HL-60 (cell line): ENCODE measurements at places on chromosomes 3 and 15.
A peak's percentile ranks its signal among the peaks of the same experiment; 100 is the strongest.

- no peak for DNase-seq
Measured at GRCh38 chr3:150784747-150785125, 21.8 kb upstream of the SIAH2 start.

DNA sequence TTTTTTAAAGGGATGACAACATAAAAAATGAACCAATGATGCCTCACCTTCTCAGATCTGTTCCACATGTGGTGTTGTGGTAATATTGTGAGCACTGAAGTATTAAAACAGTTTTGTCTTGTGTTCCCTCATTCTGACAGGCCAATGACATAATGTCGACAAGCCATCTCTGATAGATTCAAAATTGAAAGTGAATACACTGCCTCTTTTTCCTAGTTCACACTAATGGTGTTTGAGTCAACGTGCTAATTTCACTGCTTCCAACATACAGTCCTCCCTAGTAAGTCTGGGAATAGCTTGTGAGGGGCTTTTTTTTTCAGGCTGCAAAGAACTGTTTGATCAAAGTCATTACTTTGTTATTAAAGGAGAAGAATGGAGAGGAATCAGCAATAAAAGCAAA lies 82.8 kb downstream of the ROBO2 start:
- DNase-seq = no peak

DNA sequence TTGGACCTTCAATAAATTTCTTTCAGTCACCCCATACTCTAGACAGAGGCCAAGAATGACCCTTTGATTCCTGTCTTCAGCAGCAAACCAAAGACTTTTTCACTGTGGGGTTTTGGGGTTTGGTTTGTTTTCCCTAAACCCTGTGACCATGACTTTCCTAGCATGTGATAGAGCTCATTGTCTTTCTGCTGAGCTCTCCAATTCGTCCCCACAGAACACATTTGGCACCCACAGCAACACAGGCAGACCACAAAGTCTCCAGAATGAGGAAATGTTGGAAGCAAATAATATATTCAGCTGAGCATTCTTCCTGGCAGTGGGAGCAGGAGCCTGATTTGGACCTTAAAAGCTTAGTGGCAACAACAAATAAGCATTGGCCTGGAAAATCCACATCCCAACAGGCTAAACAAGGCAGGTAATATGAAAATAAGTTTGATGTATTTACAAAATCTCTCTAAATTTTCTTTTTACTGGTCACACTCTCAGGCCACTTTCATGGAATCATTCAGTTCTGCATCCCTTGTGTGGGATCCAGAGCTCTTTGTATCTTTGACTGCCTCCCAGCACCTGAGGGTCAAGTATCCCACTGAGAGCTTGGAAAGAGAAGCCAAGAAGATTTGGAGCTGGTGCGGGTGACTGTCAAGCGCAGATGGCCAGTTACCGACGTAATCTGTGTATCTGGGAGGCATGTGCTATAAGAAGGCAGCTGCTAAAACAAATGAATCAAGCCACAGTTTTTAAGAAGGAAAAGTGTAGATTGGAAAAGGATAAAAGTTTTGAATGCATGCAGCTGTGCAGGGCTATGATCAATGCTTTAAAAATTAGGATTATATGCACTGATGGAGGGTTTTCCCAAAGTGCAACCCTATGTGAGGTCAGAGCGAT lies 36.5 kb upstream of the CPB1 start:
- DNase-seq = no peak

DNA sequence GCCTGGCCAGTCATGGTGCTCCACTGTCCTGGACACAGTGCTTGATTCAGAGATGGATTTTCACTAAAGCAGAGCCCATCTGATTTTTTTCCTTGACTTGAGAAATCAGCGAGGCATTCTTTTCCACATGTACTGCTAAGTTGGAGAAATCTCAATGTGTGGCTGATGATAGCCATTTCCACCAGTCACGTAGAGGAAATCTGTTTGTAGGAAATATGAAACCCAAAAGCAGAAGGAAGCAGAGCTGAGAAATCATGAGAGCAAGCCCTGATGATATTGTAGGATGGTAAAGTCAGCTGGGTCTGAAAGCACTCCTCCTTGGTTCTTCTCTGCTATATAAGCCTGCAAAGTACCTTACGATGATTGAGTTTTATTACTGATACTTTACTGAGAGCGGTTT lies 1233.4 kb downstream of the ROBO2 start:
- DNase-seq = no peak

- no peak for DNase-seq
Measured at GRCh38 chr3:189394599-189395121, 222.9 kb downstream of the TPRG1 start.

- DNase-seq = no peak
Measured at GRCh38 chr15:27844018-27844666, 255.0 kb downstream of the OCA2 start.

- no peak for DNase-seq
Measured at GRCh38 chr3:62372621-62373041, 719 bp downstream of the FEZF2 start.

DNA sequence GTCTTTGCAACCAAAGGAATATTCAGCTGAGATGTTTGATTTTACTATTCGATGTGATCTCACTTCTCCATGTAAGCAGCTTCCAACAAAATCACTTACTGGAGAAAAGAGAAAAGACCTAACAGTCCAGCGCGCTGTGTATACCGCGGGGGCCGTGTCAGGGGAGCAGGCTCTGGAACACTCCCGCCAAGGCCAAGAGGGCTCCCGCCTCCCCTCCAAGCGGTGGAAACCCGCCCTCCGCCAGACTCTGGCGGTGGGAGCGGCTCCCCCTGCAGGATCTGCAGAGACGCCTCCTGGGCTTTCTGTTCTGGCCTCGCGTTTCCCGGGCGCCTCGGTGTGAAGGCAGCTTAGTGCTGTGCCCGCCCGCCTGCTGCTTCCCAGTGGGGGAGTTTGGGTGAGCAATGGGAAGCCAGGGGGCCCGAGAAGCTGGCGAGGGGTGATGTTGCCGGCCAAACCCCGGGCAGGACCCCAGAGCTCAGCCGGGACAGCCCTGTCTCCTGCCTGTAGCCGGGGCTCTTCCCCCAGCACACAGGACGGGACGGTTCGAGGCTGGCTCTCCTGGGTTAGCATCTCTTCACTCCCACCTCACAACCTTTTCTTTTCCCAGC lies 36.3 kb downstream of the CHST14 start:
- no peak for DNase-seq

GRCh38 chr15:50181969-50182218 lies at the start of gene SLC27A2:
SLC27A2 (plus strand) TSS chr15:50182196; CDS start chr15:50182428, 232 bp downstream.
- peak; percentile 30 for DNase-seq

- no peak for DNase-seq
Measured at GRCh38 chr15:88120026-88120425, 136.5 kb downstream of the NTRK3 start.

- no peak for DNase-seq
Measured at GRCh38 chr15:73935547-73935946, 9.3 kb downstream of the LOXL1 start.

DNA sequence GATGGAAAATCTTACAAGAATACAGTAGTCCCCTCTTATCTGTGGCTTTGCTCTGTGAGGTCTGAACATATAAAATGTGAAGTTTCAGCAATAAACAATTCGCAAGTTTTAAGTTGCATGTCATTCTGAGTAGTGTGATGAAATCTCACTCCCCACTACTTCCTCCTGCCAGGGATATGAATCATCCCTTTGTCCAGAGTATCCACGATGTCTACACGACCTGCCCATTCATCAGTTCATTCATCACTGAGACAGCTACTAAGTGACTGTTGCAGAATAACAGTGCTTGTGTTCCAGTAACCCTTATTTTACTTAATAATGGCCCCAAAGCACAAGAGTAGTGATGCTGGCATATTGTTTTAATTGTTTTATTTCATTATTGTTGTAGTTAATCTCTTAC lies 489.2 kb upstream of the UBE2E2 start:
- DNase-seq = peak; percentile 30

DNA sequence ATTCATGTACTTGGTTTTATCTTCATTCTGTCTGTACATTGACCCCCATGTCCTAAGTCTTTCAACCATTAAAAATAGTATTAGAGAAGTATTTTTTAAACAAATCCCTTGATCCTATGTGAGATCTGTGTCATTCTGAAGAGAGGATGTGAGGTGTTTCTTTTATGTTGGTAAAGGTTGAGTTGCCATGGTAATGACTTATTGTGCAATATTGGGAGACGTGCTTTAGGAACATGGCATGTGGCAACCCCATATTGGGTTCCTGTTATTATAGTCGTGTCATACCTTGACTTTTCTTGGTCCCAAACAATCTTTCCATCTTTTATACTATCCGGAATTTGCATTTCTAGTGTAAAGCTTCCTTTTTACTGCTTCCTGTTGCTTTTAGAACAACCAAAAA lies 203.1 kb downstream of the KCNAB1 start:
- DNase-seq = peak; percentile 29

DNA sequence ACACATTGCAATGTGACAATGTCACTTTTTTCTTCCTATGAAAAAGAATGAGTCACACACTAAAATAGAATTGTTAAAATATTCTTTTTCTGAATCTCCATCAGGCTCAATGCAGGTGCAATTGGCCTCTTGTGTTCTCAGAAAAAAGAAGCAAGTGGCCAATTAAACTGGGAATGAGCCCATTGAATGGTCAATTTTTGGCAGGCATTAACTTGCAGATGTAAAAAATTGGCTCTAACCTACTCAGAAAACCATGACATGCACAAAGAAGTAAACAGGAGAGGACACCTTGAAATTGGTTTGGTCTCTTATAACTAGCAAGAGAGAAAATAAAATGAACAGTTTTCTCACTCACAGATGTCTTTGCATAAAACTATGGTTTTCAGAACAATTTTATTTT lies 820.8 kb downstream of the TBL1XR1 start:
- no peak for DNase-seq

GRCh38 chr3:102206511-102207031 lies 228.2 kb upstream of the ZPLD1 start:
- DNase-seq = no peak

GRCh38 chr3:124415446-124415960 lies 314.7 kb upstream of the UMPS start:
- DNase-seq = no peak

- no peak for DNase-seq
Measured at GRCh38 chr3:120820748-120821147, 78.2 kb downstream of the GTF2E1 start.

GRCh38 chr15:40941528-40942336 lies 11.5 kb upstream of the CHAC1 start:
- peak; percentile 78 for DNase-seq
